Lower lobe of right lung (tissue), 2 donors: ENCODE measurements at places on chromosomes 11 and 22.

DNA sequence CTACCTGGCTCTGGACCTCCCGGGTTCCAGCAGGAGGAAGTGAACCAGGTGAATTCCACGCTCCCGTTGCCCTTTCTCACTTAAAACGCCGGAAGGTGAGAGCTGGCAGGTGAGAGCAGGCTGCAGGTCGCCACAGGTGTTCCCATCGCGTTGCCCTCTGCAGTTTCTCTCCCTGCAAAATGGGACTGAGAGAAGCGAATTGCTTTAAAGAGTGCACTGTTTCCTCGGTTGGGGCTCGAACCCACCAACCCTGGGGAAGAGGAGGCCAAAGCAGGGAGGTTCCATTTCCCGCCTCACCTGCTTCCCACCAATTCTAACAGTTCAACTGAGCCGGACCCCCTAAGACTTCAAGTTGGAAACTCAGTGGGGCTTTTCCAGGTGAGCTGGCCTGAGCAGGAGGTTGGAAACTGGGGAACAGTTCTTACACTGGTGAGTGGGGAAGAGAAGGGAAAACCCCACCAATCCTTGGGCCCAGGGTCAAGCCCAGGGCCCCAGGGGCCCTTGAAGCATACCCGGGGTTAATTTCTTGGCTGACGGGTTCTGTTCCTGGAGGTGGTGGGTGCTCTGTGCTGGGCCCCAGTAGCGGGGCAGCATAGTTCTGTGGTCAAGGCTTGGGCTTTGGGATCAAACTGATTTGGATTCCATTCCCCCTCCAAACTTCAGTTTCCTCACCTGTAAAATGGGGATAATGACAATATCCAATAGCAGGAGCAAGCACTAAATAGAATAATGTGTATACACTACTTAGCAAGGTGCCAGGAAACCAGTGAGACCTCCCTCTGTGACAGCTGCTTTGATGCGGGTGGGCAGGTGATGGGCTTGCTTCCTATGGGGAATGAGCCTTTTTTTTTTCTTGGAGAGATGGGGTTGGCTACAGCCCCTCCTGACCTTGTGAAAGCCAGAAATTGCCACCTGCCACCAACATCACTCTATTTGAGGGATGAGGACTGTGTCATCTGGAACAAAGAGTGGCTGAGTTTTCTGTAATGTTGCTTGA, 788 bp downstream of the CD82 start:
- DNase-seq, result peak; percentile 53
- H3K4me3 ChIP-seq, result peak overlapping the region; percentile 79
- H3K27ac ChIP-seq, result peak overlapping the region; percentile 74
- no peaks in the 10 kb centered on the region for H3K27me3 ChIP-seq
- H3K36me3 ChIP-seq, result no peaks in the 10 kb centered on the region

- DNase-seq, result no peak
- no peak overlapping the region for H3K27ac ChIP-seq
- H3K36me3 ChIP-seq, result no peaks in the 10 kb centered on the region
- no peaks in the 10 kb centered on the region for H3K4me1 ChIP-seq
- no peaks in the 10 kb centered on the region for H3K27me3 ChIP-seq
Measured at GRCh38 chr11:131672191-131672590, 301.8 kb downstream of the NTM start.

- H3K4me1 ChIP-seq, result peaks cover 21% of the 10 kb centered on the region
- no peaks in the 10 kb centered on the region for H3K27me3 ChIP-seq
- no peak overlapping the region for H3K4me3 ChIP-seq
- peaks cover 44% of the 10 kb centered on the region for H3K36me3 ChIP-seq
- no peak overlapping the region for H3K27ac ChIP-seq
Measured at GRCh38 chr11:20113149-20113438, 47.2 kb downstream of the DBX1 start.

- no peak overlapping the region for H3K27ac ChIP-seq
- H3K36me3 ChIP-seq, result no peaks in the 10 kb centered on the region
- no peaks in the 10 kb centered on the region for H3K4me1 ChIP-seq
- H3K27me3 ChIP-seq, result no peaks in the 10 kb centered on the region
Measured at GRCh38 chr11:125987066-125987641, 41.3 kb downstream of the VSIG10L2 start.

DNA sequence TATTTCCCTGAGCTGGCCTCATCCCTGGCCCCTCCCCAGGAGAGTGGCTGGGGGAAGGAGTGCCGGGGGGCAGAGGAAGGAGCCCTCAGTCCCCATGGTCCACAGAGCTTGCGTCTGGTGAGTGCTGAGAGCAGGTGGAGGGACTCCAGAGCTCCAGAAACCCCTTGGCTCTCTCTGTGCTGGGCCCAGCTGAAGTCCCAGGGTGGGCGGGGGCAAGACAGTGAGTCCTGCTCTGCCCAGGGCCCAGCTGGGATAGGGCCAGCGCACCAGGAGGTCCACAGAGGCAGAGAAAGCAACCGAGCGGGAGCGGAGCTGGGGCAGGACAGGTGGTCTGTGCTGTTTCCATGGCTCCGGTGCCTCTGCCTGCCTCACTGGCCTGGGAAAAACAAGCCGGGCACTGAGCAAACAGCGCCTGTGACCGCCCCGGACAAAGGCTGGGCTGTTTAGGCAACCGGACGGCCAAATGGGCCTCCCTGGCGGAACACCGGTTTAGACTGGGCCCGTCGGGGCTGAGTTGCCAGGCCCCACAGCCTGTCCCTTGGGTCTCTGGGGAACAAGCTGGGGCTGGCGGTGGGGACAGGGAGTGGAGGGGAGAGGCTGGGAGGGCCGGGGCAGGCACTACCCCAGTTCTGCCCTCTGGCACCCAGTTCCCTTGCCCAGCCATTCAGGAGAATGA, 34.1 kb upstream of the WNT7B start:
- DNase-seq, result peak; percentile 35
- no peaks in the 10 kb centered on the region for H3K27me3 ChIP-seq
- H3K4me1 ChIP-seq, result peaks cover 47% of the 10 kb centered on the region

DNA sequence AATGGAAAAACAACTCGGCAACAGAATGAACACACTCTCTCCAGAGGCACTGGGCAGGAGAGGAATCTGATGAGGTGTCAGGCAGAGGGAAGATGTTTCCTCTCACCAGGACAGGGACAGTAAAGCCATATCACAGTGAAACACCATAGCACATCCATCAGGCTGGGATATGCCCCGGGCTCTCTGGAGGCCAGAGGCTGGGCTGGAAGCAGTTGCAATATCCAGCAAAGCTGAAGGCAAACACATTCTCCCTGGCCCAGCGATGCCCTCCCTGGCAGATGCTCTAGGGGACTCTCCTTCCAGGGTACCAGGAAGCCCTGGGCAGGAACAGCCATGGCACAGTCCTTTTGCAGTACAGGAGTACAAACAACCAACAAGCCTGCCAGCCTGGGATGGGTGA, 11.1 kb downstream of the RSPH14 start:
- no peak overlapping the region for H3K27ac ChIP-seq
- DNase-seq, result no peak
- no peaks in the 10 kb centered on the region for H3K36me3 ChIP-seq

DNA sequence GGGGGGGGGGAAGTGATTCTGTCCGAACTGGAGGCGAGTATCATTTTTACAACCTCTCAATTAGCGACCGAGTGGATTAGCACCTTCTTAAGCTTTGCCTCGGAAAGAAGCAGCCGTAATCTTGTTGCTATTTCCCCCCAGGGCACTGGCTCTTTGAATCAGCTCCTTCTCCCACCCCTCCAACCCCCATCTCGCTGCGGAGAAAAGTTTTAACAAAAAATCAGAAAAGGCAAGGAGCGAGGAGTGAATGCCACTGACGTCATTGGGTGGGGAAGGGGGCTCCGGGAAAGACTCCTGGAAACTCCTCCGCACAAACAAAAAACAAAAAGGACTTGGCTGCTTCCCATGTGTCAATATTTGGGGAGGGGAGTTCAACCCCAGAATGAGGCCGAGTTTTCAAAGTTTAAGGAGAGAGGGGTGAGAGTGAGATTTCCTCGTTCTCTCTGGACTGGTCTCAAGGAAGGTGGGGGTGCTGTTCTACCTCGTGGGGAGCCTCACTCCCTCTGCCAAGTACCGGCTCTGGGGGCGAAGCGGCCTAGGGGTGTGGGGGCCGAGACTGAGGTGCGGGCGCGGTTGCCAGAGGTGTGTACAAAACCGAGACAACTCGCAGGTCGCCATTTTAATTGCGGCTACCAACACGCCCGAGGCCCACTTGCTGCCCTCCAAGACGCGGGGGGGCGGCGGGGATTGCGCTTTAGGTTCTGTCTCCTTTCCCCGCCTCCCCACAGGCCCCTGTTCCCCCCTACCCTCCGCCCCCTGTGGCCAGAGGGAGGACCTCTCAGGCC, 2.5 kb upstream of the PAX6 start:
- H3K27me3 ChIP-seq, result peaks cover 97% of the 10 kb centered on the region
- no peak for DNase-seq
- peaks cover 83% of the 10 kb centered on the region for H3K4me1 ChIP-seq
- no peak overlapping the region for H3K27ac ChIP-seq
- H3K36me3 ChIP-seq, result no peaks in the 10 kb centered on the region

DNA sequence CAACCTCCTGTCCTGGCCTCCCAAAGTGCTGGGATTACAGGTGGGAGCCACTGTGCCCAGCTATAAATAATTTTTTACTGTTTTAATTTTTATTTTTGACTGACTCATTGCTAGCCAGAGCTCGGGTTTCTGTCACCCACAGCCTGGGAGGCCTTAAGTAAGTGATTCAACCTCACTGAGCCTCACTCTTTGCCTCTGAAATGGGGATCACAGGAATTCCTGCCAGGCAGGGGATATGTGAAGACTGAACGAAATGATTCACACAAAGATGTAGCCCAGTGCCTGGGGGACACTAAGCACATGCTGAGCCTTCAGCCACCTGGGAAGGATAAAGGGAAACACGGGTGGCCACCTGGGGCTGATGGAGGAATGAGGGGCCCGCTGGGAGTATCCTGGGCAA, 3.8 kb upstream of the LRRC74B start:
- no peak overlapping the region for H3K27ac ChIP-seq
- no peak overlapping the region for H3K4me3 ChIP-seq
- peak; percentile 17 for DNase-seq
- peaks cover 21% of the 10 kb centered on the region for H3K4me1 ChIP-seq

GRCh38 chr11:104146421-104146820, 17.5 kb downstream of the PDGFD start:
- no peaks in the 10 kb centered on the region for H3K4me1 ChIP-seq
- DNase-seq, result no peak
- no peak overlapping the region for H3K4me3 ChIP-seq
- no peaks in the 10 kb centered on the region for H3K36me3 ChIP-seq

DNA sequence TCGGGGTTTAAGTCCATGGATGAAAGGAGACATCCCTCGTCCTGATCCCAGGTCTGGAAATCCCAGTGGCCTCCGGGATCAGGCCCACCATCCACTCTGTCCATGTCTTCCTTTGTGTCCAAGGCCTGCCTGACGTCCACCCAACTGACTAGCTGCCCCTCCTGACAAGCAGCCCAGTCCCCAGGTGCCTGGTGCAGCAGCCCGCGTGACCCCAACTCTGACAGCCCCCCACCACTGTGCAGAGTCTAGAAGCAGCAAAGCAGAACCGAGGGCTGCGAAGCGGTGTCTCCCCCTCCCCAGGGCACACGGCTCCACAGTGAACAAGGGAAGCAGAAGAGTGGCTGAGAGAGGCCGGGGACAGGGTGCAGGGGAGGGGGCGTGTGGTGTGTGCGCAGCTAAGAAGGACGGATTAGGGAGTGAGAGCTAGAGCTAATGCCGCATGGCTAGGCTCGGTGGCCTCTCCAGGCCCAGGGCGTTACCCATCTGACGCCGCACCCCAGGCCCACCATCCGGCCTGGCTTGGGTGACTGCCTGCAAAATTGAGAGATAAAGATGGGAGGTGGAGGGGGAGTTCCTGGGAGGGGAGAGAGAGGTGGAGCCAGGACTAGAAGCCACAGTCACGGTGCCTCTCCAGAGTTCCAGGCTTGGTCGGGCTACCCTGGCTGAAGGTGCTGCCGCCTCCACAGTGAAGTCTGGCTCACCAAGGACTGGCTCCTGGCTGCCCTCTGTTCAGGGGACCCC, 16.6 kb upstream of the BAIAP2L2 start:
- H3K27ac ChIP-seq, result no peak overlapping the region
- DNase-seq, result peak; percentile 35
- H3K27me3 ChIP-seq, result no peaks in the 10 kb centered on the region
- peaks cover 11% of the 10 kb centered on the region for H3K36me3 ChIP-seq
- no peak overlapping the region for H3K4me3 ChIP-seq
- H3K4me1 ChIP-seq, result no peaks in the 10 kb centered on the region

DNA sequence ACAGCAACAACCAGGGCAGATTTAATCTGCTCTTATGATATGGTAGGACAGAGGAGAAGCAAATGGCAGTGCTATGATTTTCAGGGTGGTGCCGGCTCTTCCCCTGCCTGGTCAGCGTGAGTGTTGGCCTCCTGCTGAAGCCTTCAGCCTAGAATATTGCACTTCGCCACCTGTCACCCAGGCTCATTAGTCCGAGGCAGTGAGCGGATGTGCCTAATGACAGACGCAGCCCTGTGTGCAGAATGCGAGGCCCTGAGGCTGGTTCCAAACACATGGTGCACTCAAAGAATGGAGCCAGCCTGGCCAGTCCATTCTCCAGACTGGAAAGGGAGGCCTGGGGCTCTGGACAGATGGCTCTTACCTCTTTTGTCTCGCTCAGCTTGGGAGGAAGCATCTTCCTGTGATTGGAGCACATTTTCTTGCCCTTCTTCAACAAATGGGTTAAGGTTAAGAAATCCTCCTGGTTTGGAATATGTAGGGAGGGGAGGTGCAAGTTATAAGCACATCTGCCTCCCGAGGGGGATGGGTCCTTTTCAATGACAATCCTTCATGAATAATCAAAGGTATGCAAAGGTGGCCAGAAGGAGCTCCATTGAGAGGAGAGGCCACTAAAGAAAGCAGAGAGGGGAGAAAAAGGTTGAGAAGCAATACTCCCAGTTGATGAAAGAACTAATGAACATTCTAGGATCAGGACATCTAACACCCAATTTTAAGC, 39.7 kb upstream of the GALNT18 start:
- no peaks in the 10 kb centered on the region for H3K4me1 ChIP-seq
- no peak overlapping the region for H3K27ac ChIP-seq
- no peaks in the 10 kb centered on the region for H3K36me3 ChIP-seq

- H3K4me3 ChIP-seq, result no peak overlapping the region
- H3K27ac ChIP-seq, result no peak overlapping the region
- H3K36me3 ChIP-seq, result no peaks in the 10 kb centered on the region
- H3K4me1 ChIP-seq, result no peaks in the 10 kb centered on the region
Measured at GRCh38 chr11:86863476-86863875, 63.1 kb downstream of the PRSS23 start.

DNA sequence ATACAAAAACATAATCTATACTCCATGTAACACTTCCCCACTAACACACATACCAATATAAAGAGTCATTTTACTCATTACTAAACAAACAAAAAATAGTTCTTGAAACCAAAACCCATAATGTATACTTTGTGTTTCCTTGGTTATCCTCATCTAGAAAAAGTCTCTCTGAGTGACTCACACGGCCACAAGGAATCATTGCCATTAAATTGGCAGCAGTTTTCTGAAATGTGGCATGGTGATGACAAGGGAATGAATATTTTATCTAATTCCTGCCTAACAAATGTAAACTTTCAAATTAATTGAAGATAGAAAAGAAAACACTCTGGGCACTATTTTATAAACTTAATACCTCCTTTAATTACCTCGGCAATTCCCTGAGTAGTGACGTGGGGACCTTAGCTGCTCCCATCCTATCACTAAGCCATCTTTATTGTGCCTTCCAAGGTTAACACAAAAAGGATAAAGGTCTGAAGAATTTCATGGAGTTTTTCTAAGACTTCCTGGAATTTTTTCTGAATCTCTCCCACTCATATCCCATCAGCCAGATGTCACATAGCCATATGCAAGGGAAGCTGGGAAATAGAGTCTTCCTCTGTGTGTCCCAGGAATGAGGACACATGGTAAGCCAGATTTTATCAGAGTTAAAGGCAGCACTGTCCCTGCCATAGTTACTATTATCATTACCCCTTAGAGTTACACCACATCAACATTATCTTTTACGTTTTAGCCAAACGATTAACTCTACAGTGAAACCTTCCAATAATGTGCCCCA, 857.2 kb upstream of the TENM4 start:
- H3K4me1 ChIP-seq, result no peaks in the 10 kb centered on the region
- DNase-seq, result no peak
- no peaks in the 10 kb centered on the region for H3K27me3 ChIP-seq
- no peaks in the 10 kb centered on the region for H3K36me3 ChIP-seq
